ENCODE measurements at places on chromosomes 5 and 9.

DNA sequence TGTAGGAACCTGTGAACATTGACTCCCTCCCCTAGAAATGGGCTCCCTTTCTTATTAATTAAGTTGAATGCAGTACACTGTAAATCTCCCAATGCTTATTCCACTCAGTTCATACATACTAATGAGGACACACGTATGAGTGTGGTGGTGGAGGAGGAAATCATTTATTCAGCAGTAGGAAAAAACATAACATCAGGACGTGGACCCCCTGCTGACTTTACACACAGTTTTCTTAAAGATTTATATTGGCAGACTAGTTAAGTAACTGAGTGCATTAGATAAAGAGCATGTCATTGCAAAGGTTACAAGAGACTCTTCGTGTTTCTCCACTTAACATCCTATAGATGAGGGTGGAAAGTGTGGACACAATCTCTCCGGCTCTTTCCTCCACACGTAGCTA is 37.8 kb upstream of the SEMA6A start:
- DNase-seq: no peak

DNA sequence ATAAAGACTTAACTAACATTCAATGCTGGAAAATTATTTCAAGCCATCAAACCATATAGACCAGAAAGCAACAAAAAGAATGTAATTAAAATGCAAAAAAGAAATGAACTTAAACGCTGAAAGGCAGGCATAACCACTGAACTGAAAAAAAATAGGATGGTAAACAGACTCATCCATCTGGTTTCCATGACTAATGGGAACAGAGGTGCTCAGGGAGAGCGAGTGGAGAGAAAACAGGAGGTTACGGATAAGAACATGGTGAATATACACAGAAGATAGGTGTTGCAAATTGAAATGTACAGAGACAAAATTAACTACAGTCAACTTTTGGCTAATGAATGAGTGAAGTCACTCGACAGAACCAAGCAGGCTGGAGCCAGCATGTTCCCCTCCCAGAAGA is 43.5 kb upstream of the RNF38 start:
- DNase-seq: no peak

DNA sequence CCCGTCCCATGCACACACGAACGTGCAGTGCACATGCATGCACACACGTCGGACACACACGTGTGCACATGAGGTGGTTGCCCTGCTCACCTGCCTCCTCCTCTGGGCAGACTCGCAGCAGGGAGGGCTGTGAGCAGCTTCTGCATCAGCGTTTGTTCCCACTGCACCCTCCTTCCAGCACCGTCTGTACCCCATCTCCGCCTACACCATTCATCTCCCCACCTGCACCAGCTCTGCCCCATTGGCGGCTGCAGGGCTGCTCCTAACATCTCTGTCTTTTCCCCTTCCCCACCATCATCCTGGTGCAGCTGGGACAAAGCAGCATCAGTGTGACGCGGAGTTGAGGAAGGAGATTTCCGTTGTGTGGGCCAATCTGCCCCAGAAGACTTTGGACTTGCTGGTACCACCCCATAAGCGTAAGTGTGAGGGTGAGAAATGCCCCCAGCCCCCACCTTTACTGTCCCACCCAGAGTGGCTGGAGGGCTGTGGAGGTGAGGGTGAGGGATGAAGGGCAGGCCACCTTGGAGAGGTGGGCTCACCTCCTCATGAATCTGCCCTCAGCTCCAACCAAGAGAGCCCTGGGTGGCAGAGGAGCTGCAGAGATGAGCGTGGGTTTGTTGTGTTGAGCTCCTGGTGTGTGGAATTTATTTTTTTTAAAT is 234.6 kb downstream of the CACNA1B start:
- no peak for DNase-seq

GRCh38 chr5:32791536-32792243 is 80.6 kb downstream of the NPR3 start:
- DNase-seq: no peak

- no peak for DNase-seq
Measured at GRCh38 chr5:128765448-128766061, 199.7 kb upstream of the SLC27A6 start.

GRCh38 chr5:14172149-14172795 is 29.1 kb downstream of the TRIO start:
- DNase-seq: no peak

GRCh38 chr5:1235379-1235778 is 10.2 kb downstream of the SLC6A18 start:
- no peak for DNase-seq

DNA sequence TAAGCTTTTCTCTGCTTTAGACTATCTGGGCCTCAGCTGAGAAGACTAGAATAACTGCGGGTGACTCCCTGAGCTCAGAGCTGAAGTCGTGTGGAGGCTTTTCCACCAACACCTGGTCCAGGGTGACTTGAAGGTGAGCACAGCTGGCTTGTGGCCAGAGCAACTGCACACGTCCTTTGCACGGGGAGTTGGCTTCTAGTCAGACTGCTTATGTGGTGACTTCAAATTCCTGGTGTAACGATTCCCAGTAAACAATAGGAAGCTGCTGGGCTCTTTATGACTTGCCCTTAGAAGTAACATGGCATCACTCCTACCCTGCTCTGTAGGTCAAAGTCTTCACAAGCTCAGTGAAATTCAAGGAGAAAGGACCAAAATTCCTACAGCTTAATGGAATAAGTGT is 800.6 kb upstream of the CDH6 start:
- no peak for DNase-seq

- no peak for DNase-seq
Measured at GRCh38 chr9:104075801-104076753, 18.0 kb upstream of the SMC2 start.

- no peak for DNase-seq
Measured at GRCh38 chr9:27168496-27168895, 59.5 kb downstream of the TEK start.

DNA sequence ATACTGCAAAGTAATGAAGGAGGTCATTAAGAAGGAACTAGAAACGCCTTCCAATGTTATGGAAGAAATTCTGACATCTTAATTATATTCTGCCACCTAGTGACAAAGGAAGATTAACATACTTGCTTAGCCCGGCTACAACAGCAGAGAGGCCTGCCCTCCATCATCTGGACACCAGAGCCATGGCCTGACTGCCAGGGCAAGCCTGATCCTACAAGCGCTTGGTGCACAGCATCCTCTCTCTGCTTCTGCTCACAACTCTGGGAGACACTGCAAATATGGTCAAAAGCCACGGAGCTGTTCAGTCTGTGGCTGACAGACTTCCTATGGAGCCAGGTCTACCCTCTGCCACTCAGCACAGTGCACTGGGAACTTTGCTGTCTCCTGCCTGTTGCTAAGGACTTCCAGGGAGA is 87.3 kb upstream of the SLC44A1 start:
- peak; percentile 46 for DNase-seq

- no peak for DNase-seq
Measured at GRCh38 chr9:99004115-99004514, 60.4 kb downstream of the COL15A1 start.

- DNase-seq: peak; percentile 9
Measured at GRCh38 chr5:135452321-135453030, at the start of gene TIFAB. Gene TIFAB (minus strand): TSS chr5:135452351. CDS start chr5:135449939, 2,412 bp downstream.

- no peak for DNase-seq
Measured at GRCh38 chr5:152290181-152290580, 114.9 kb downstream of the NMUR2 start.

- no peak for DNase-seq
Measured at GRCh38 chr5:150615141-150615699, 25.2 kb upstream of the SYNPO start.

DNA sequence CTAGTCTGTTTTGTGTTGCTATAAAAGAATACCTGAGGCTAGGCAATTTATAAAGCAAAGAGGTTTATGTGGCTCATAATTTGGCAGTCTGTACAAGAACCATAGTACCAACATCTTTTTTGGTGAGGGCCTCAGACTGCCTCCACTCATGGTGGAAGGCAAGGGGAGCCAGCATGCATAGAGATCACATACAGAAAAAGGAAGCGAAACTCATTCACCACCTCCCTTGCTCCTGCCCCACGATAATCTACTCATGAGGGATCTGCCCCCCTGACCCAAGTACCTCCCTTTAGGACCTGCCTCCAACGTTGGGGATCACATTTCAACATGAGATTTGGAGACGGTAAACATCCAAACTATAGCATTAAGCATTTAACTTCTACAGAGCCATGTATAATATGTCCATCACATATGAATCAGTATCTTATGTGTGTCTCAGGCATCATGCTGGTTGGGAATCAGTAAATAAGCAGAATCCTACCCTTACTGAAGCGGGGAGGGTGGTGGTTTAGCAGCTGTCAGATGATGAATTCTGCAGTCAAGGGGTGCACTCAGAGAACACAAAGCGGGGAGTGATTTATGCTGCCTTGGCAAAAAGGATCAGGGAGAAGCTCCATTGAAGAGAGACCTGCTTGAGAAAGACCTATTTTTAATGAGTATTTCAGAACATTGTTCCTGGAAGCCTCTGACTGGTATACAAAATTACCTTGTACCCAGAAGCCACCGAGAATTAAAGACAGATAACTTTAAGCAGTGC is 34.8 kb downstream of the HMGXB3 start:
- peak; percentile 30 for DNase-seq

DNA sequence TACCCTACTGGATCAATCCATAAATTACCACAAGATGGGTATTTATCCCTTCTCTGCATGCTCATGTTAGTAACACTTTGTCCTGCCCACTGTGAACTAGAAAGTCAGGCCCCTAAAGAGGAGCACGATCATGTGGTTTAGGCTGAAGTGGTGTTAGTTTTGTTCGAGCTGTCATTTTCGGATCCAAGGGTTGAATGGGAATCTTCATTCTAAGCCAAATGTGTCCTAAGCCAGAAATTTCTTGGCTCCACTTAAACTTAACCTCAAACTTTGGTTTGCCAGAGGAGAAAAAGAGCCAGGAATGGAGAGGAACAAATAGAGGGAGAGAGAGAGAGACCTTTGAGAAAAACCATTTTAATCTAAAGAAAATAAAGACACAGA is 837.7 kb upstream of the ZNF608 start:
- no peak for DNase-seq

- DNase-seq: no peak
Measured at GRCh38 chr9:4258320-4259090, 41.4 kb downstream of the GLIS3 start.

- peak; percentile 44 for DNase-seq
Measured at GRCh38 chr9:750249-750967, 91.1 kb upstream of the DMRT1 start.

- DNase-seq: peak; percentile 78
Measured at GRCh38 chr5:24817966-24818365, 173.2 kb upstream of the CDH10 start.

- DNase-seq: no peak
Measured at GRCh38 chr9:95073042-95073607, 244.4 kb downstream of the FANCC start.

- no peak for DNase-seq
Measured at GRCh38 chr9:87880116-87880515, 2.6 kb upstream of the SPATA31E1 start.

- DNase-seq: no peak
Measured at GRCh38 chr5:156920042-156920860, 42.8 kb downstream of the TIMD4 start.

GRCh38 chr9:110048976-110049698 is 158.8 kb downstream of the C9orf152 start:
- DNase-seq: no peak

DNA sequence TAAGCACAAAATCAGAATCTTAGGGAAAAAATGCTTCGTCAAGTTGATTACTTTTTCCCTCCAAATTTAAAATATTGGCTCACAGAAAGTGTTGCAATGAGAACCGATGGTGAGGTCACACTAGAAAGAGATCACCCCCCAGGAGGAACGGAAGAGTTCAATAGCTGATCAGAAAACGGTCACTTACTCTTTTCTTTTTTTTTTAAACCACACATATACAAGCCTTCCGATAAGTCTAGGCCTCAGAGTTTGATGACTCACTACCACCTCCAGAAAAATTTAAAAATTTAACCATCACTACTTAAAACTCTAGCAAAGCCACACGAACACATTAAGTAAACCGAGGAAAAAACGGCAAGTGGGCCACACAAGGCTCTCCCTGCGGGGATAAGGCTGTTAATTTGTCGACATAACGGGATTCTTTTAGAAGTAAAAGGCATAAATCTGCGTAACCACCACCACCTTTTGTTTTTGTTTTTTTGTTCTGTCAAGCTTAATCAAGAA is 1.2 kb downstream of the SURF4 start:
- no peak for DNase-seq
